Heart right ventricle (tissue), 16 donors: ENCODE measurements at places on chromosomes 7 and 10. TPM values are rescaled to one million over a fixed set of nuclear protein-coding genes. Genes with fewer than 3 reads are reported as not detected.

BLNK gene
- 1.4 TPM for total RNA-seq

PIP gene
- total RNA-seq, result not detected

PPRC1 gene
- 12.8 TPM for total RNA-seq

HYCC1 gene
- 39.1 TPM for total RNA-seq

ITGA8 gene
- total RNA-seq, result 2.0 TPM

OR2A25 gene
- not detected for total RNA-seq

PTPRN2 gene
- total RNA-seq, result 0.85 TPM

HABP2 gene
- not detected for total RNA-seq

ANKRD22 gene
- total RNA-seq, result not detected

ZNF777 gene
- total RNA-seq, result 7.4 TPM

ZNF248 gene
- total RNA-seq, result 9.4 TPM

CALHM3 gene
- not detected for total RNA-seq

ADAP1 gene
- 6.6 TPM for total RNA-seq

MYH16 gene
- not detected for total RNA-seq

RET gene
- 2.6 TPM for total RNA-seq

NUPR2 gene
- total RNA-seq, result not detected

AS3MT gene
- total RNA-seq, result 12.1 TPM
